ENCODE measurements at places on chromosomes 5 and 9.

GRCh38 chr5:54401515-54401914, 54.0 kb upstream of the HSPB3 start:
- no peak for DNase-seq

DNA sequence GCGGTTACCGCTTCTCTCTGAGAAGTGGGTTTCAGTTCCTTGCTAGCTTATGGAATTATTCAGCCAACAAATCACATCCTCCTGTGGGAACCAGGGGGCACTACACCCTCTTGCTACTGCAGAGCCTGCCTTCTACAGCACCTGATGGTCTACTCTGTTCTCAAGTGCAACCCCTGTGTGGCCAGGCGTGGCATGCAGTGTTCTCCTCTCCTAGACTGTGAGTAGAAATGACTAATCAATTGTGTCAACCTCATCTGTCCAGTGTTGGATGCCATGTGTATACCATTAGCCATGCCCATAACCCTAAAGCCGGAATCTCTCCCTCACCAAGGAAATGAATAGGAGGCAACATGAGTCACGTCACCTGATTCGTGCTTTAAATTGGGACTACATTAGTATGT, 117.2 kb upstream of the LIFR start:
- DNase-seq, result no peak

DNA sequence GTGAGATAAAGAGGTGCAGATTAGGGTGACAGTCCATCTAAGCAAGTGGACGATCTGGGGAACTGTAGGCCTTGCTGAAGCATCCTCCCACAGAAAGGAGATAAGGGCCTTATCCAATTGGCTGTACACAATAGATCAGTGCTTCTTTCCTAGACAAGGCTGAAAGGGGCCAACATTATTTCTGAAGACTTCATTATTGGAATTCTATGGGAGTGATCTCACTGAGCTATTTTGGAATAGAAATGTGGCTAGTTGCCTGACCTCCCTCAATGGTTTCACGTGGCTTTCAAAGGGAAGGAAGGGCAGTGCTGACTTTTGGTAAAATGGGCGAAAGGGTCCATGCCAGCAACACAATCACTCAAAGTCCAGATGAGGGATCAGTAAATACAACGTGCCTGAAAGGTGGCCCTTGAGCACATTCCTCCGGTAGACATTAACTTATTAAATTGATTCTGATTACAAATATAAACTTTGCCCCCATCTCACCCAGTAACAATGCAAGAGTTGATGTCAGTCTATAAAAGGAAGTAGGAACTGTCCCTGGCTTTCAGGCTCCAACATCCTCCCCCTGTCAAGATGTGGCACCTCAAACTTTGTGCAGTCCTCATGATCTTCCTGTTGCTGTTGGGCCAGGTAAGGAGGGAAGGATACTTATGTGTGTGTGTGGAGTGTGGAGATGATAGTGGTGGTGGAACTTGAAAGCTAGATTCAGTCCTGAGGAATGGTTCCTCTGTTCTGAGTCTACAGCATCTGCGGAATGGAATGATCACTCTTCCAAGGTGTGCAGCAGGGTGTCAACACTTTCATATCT, at the start of gene LEAP2:
LEAP2 (plus strand) TSS at position 550 of the 811 bp plus-strand sequence; CDS start at position 577, 27 bp downstream.
- no peak for DNase-seq

GRCh38 chr9:79165020-79165780, 406.6 kb upstream of the TLE4 start:
- DNase-seq, result no peak

DNA sequence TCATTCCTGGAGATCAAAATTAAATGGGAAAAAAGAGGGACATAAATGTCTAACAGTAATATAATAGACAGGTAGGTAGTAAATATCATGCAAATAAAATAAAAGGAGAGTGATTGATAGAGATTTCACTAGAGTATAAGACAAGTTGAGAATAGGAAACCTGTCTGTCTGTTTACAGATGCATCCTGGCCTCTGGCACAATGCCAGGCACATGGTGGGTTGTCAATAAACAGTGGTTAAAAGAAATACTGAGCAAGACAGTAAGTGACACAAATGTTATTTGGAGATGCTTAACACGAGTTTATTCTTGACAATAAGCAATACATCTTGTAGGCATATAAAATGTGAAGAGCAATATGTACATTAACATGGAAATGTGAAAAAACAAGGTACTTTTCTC, 33.3 kb downstream of the RICTOR start:
- no peak for DNase-seq

DNA sequence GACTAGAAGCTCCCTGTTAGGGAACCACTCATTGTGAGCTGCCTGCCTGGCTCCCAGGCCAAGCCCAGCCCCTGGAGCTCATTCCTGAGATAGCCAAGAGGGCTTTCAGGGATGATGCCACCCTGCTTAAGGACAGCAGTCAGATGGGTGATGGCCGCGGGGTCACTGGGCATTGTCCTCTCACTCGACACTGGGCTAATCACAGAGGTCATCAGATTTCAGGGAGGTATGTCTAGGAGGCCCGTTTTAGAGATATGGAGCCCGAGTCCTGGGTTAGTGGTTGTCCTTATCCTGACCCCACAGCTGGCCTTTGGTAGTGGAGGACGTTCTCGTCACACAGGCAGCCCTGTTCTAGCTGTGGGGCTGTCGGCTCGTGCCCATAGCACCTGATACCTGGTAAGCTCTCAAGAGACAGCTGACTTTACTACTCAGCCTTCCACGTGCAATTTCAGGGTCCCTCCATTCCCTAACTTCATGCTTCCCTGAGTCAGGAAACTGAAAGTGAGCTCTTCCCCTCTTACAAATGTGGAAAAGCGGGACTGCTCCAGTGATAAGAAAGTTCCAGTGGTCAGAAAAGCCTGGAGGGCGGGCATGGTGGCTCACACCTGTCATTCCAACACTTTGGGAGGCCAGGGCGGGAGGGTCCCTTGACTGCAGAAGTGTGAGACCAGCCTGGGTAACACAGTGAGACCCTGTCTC, 7.1 kb upstream of the PTGES start:
- no peak for DNase-seq

- DNase-seq, result no peak
Measured at GRCh38 chr5:133032852-133033742, 6.7 kb upstream of the ZCCHC10 start.

- DNase-seq, result no peak
Measured at GRCh38 chr9:35001285-35001677, 11.7 kb downstream of the DNAJB5 start.

- no peak for DNase-seq
Measured at GRCh38 chr5:42614509-42614908, 142.1 kb upstream of the CCDC152 start.
